Posterior vena cava (tissue), 2 donors: ENCODE measurements at places on chromosomes 5 and 9. TPM values are rescaled to one million over a fixed set of nuclear protein-coding genes. Genes with fewer than 3 reads are reported as not detected.

The ISL1 gene
- total RNA-seq = not detected

The GLIPR2 gene
- 74.9 TPM for total RNA-seq

The ZCCHC7 gene
- total RNA-seq = 24.2 TPM

The SLC23A1 gene
- not detected for total RNA-seq

The NSG2 gene
- total RNA-seq = not detected

The MSMP gene
- total RNA-seq = 1.7 TPM

The RLN2 gene
- total RNA-seq = not detected

The NME5 gene
- total RNA-seq = 2.3 TPM

The POU5F2 gene
- 2.4 TPM for total RNA-seq

The ANKRD18B gene
- not detected for total RNA-seq

The GARIN3 gene
- total RNA-seq = not detected

The PTGDS gene
- total RNA-seq = 475 TPM
